ENCODE measurements at places on chromosomes 1 and 21.

- DNase-seq = no peak
Observed at GRCh38 chr1:77120950-77121349, 98.3 kb downstream of the PIGK start.

DNA sequence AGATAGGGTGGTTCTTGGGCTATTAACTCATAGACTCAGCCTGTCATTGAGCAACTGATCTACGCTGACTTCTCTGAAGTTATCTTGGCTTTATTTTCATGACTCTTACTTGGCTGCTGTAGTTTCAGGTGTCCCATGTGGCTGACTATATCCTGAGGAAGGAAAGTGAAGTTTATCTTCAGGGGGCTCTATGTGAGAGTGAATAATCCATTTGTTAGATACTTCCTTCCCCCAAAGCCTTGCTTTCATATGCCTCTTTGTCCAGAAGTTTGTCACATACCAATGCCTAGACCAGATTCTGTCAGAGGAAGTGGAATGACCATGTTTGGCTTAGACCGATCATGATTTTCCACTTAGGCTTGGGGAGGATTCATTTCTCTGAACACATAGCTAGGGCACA is 27.9 kb upstream of the C1orf87 start:
- no peak for DNase-seq

- DNase-seq = no peak
Observed at GRCh38 chr1:103218821-103219220, 110.5 kb upstream of the COL11A1 start.

GRCh38 chr1:169483500-169483966 is 2.2 kb downstream of the SLC19A2 start:
- no peak for DNase-seq

DNA sequence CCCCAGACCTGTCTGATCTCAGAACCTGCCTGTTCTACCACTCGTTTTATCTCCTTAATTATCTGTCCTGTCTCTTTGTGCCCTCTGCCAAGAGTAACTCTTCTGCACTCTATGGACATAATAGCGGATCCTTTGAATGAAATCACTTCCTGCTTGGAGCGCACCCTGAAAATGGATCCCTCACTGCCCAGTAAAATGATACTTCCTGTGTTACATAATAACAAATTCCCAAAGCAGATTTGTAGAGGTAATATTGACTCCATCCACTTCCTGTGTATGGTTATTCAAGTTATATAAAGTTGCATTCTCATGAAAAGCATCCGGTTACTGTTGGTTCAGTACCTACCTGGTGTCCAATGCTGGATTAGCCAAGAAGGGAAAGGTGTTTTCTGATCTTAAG is 246.0 kb downstream of the TRABD2B start:
- DNase-seq = no peak

DNA sequence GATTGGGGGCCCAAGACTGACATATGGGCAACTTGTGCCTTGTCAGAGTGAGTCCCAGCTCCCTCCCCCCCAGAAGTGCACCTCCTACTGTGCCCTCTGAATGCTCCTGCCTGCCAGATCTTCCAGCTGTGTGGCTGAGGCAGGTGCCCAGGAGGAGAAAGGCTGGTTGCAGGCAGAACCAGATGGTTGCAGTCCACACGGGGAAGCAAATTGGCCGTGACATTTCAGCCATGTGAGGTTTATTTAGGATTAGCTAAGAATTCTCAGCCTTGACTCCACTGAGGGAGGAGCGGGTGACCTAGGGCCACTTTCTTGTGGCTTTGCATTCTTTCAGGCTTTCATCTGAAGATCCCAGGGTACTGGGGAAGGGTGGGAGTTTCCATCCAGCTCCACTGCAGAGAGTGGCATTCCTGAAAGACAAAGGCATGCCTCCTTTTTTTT is 33.8 kb downstream of the PEX14 start:
- DNase-seq = peak; percentile 86

DNA sequence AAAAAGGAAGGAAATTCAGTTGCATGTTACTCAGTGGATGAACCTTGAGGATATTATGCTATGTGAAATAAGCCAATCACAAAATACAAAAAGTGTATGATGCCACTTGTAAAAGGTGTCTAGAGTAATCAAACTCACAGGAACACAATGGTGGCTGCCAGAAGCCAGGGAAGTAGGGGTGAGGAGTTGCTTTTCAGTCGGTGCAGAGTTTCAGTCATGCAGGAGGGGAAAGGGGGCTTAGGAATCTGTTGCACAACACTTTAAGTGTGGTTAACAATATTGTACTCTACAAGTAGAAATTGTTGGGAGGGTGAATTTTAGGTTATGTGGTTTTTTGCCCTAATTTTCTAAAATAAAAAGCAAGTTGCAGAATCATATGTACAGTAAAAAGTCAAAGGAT is 184.2 kb upstream of the RAB4A start:
- DNase-seq = no peak

GRCh38 chr1:234611847-234612351 is 1.9 kb upstream of the IRF2BP2 start:
- DNase-seq = no peak
